ENCODE measurements at places on chromosomes 4 and X.

GRCh38 chr4:116401293-116401692 is 684.1 kb downstream of the TRAM1L1 start:
- no peak for DNase-seq

GRCh38 chr4:184528051-184528450 is 53.7 kb upstream of the IRF2 start:
- no peak for DNase-seq

DNA sequence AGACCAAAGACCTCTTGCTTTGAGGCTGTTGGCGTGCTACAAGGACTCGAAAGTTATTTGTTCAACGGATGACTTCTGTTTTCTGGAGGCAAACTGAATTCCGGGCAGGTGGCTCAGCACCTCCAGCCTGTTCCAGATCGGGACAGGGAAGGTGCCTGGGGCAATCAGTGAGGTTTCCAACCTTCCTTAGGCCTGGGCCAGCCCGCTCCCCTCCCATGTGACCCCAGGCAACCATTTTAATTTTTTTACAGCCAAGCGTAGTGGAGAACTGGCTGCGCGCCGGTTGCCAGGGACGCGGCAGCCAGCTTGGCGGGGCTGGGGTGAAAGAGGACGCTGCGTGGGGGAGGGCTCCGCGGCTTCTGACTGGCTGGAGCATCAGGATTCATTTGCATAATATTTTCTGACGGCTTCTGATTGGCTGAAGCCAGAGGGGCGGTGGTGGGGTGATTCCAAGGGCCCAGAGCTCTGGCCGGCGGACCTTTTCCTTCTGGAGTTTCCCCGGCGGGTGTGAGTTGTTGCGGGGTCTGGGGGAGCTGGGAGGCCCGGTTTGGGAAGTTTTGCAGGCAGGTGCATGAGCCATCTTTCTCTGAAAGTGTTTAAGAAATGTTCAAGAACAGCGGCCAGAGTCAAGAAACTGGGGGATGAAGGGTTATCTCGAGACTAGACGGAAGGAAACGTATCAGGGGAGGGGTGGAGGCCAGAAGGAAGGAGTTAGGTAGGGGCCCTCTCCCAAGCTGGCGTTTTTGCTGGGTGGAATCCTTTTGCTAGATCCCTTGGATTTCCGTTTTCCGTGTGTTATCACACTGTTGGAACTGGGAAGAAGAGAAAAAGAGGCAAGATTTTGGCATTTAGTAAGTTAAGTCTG is at the start of gene MID1IP1:
Gene MID1IP1 (plus strand): TSS at position 479 of the 865 bp plus-strand sequence. CDS start 3,488 bp downstream, outside the sequence.
- peak; percentile 76 for DNase-seq

DNA sequence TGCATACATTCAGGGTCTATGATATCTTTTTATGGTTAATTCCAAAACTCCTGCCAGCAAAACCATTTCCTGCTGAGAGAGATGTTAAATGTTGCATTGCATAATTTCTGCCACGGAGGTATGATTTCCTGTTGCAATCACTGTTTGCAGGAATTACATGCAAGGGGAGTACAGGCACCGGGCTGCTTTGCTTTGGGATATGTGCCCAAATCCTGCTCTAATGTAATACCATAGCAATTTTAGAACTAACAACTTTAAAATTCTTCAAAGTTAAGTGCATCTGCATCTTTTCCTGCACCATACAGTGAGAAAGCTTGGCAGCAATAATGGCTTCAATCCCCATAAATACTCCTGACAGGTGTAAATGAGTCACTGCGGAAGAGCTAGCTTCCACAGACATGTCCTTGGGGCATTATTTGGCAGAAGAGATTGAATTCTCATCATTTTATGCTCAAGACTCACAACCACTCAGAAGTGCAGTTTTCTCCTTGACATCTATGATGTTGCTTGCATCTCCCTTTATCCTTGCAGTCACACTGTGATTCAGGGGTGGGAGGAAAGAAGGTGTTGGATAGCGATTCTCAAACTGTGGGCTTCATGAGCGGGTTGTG is 29.6 kb downstream of the TRIM2 start:
- DNase-seq = no peak

- DNase-seq = no peak
These were observed 792.2 kb downstream of the ADGRL3 start for GRCh38 chr4:61992351-61992750.

- no peak for DNase-seq
These were observed 21.5 kb downstream of the FAM9C start for GRCh38 chrX:13022926-13023325.

DNA sequence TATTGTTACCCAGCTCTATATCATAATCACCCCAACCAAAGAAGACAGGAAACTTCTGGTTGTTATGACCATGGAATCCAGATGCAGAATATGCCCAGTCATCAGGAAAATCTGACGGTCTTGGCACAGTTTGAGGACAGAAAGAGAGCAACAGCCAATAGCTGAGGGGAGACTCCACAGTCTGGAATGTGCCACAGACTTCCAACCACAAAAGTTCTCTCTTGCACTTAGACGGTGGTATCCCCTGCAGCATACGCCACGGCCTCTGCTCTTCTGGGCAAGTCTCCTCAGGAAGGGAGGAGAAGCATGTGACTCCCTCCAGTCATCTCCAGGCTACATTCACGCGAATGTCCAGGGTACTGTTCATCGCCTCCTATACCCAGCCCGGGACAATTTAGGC is 18.4 kb downstream of the ZNF827 start:
- DNase-seq = no peak

GRCh38 chr4:85488416-85488815 is 13.5 kb downstream of the ARHGAP24 start:
- DNase-seq = no peak

DNA sequence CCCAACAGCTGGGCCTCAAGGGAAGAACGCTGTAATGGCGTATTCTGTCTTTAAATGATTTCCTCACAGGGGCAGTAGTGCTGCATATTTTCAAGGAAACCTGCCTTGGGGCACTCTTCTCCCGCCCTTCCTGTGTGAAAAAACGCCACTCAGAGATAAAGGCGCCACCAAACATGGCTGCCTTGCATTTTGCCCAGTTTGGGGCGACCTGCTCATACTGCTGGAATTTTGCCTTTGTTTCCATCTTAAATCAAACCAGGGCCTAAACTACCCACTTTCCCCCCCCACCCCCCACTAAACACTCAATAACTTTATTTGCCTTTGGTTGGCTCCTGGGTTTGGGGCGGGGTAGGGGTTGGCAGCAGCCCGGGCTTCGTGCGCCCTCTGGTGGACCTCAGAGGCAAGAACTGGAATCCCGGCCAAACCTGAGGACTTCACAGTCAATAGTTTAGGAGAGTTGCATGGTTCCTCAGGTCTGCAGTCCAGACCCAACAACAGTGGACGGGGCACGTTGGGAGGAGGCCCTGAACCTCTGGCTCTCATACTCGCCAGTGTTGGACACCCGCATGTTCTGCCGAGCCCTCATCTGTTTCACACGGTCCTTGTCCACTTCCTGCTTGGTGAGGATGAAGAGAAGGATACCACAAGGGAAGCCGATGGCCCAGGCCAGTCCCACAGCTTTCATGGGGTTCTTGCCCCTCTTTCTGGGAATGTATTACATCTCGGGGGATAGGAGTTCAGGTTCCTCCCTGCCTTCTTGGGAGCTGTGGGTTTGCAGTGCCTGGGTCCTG is 220.1 kb upstream of the STK26 start:
- DNase-seq = peak; percentile 53

GRCh38 chr4:139530833-139531427 is 25.1 kb downstream of the SETD7 start:
- DNase-seq = peak; percentile 66

DNA sequence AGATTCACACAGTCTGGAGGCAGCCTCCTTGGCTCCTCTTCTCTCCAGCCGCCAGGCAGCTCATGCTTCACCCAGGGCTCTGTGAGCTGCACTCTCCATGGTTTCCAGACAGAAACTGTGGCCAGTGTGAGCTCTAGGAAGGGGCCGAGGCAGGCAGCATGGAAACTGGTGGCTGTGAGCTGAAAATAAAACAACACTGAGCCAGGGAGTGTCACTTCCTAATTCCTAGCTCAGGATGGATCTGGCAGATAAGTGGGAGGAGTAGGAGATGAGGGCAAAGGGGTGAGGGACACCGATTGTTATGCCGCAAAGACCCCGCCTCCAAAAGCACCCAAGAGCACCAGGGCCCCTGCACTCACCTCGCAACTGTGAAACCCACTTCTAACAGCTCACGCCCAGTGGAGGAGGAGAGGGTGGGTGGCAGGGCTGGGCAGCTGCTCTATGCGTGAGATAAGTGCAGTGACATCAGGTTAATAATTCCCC is 69.8 kb downstream of the FHDC1 start:
- no peak for DNase-seq

DNA sequence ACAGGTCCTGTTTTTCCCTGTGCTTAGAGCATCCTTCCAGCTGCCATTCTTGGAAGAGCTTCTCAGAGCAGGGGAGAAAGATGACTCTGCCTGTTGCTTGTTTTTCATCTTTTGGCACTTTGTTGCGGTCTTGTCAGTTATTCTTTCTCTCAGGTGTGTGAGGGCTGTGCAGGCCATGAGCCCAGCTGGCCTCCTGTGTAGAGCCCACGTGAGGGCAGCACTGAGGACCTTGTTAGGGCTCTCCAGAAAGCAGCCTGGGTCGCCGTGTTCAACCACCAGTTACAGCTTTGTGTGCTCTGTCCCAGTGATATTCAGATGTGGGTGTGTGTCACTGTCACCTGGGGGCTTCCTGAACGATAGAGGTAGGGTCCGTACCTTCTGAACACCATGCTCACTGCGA is 52.8 kb downstream of the NOP14 start:
- no peak for DNase-seq

GRCh38 chr4:151362404-151363164 is 37.2 kb upstream of the SH3D19 start:
- DNase-seq = peak; percentile 83

DNA sequence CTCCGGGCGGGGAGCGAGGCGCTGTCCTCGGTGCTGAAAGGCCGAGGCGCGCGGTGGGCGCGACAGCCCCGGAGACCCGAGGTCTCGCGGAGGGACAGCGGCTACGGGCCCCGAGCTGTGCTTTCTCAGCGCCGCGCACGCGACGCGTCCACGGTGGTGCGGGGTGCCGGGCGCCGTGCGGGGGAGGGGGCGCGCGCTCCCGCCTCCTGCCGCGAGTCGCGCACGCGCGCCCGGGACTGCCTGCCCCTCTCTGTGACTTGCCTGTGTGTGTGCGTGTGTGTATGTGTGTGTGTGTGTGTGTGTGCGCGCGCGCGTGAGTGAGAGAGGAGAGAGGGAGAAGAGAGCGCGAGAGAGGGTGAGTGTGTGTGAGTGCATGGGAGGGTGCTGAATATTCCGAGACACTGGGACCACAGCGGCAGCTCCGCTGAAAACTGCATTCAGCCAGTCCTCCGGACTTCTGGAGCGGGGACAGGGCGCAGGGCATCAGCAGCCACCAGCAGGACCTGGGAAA is at the start of gene GRIA2:
Gene GRIA2 (plus strand): TSS at position 358 of the 511 bp plus-strand sequence. CDS start 315 bp downstream, outside the sequence.
- DNase-seq = peak; percentile 64

DNA sequence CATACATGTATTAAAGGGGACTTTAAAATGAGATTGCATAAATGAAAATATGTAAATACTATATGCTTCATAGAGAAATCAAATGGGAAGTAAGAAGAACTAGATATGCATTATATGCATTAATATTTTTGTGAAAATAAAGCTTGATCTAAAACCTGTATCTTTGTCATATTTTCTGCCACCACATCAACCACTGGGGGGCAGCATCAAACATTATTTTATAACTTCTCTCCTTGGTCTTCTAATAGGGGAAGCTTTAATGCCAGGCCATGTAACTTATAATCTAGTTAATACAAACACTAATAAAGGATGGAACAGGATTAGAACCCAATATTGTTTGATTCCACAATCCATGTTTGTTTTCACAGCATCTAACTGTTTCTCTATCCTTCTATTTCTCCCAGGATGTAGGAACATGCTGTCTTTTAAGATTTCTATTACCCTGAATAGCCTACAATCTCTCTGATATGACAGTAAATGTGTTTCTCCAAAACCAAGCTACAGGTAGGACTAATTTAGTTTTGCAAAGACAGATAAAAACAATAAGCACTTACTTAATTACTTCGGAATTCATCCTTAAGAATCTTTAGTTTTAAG is 10.0 kb downstream of the QRFPR start:
- DNase-seq = no peak

- DNase-seq = no peak
These were observed 12.3 kb downstream of the UGDH start for GRCh38 chr4:39514888-39515401.

DNA sequence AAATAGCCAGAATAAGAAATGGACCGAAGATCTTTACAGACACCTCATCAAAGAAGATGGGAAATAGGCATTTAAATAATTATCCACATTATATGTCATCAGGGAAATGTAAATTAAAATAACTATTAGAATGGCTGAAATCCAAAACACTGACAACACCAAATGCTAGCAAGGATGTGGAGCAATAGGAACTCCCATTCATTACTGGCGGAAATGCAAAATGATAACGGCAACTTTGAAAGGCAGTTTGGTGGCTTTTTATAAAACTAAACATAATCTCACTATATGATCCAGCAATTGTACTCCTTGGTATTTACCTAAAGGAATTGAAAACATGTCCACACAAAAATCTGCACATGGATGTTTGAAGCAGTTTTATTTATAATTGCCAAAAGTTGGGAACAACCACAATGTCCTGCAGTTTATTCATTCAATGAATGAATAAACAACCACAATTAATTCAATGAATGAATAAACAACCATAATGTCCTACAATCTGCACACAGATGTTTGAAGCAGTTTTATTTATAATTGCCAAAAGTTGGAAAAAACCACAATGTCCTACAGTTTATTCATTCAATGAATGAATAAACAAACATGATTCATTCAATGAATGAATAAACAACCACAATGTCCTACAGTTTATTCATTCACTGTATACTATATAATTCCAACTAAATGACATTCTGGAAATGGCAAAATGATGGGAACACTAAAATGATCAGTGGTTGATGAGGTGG is 117.6 kb upstream of the PCDH18 start:
- no peak for DNase-seq

- DNase-seq = peak; percentile 53
These were observed 126.0 kb upstream of the CXorf66 start for GRCh38 chrX:140091125-140091886.

GRCh38 chrX:119942831-119943184 is 743 bp downstream of the NKAP start:
- DNase-seq = no peak

- DNase-seq = peak; percentile 85
These were observed 746 bp downstream of the REST start for GRCh38 chr4:56908206-56909085.

DNA sequence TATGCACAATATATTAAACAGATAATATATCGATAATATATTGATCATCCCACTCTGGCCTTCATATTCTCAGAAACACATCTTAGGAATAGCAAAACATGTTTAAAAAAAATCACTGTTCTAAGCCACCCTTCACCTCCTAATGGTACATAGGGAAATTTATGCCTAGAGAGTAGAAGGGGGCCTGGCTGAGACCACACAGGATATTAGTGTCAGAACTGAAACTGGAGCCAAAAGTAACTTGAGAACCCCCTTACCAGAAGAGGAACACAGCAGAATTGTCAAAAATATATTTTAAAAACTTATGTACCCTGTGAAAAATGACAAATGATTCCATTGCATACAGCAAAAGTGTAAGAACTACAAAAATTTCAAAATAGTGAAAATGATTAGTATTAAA is 173.1 kb downstream of the VSIG4 start:
- no peak for DNase-seq

- DNase-seq = no peak
These were observed 67.1 kb downstream of the DTHD1 start for GRCh38 chr4:36348403-36348938.

- no peak for DNase-seq
These were observed 42.0 kb downstream of the IRF2 start for GRCh38 chr4:184432127-184432922.

All from activated CD8-positive, alpha-beta memory T cell treated with anti-CD3 and anti-CD28 coated beads, Interleukin-2, amount 50 U/mL, for 48 hours (primary cell).